ENCODE measurements at places on chromosomes 5 and 9.

GRCh38 chr9:92141144-92142129 lies 26.2 kb upstream of the SPTLC1 start:
- DNase-seq, result peak; percentile 26

DNA sequence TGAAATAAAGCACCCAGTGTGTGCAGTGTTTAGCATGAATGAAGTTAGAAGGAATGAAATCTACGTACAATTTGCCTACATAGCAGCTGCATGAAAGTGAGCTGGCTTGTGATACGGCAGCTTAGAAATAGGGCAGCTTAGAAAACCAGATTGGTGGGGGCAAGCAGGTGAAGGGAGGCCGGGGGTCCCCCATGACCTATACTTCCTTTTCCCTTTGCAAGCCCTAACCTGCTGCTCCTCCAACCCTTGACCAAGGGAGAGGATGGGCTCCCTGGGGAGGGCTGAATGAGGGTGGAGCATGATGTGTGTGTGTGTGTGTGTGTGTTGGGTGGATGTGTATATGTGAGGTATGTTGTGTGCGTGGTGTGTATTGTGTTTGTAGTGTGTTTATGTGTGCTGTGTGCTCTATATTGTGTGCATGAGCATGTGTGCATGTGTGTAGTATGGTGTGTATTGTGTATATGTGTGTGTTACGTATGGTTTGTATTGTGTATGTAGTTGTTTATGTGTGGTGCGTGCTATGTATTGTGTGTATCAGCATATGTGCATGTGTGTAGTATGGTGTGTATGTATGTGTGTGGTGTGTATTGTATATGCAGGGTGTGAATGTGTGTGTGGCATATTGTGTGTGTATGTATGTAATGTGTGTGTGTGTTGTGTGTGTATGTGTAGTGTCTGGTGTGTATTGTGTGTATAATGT lies 72.1 kb downstream of the TENT4A start:
- no peak for DNase-seq

DNA sequence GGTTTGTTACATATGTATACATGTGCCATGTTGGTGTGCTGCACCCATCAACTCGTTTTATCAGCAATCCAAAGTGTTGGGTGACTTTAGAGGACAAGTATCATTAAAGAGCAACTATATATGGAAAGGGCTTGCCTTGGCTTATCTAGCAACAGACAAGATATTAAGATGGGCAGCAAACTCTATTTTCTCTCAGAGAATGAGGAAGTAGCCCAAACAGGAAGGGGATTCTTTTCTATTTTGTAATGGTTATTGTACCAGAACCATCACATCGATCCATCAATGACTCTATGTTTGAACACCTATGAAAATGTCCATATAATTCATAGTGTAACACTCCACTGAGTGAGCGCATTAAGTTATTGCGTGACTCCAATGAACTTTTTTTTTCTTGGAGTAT lies 260.1 kb upstream of the SLC24A2 start:
- DNase-seq, result no peak

GRCh38 chr9:3401221-3401954 lies 124.4 kb downstream of the RFX3 start:
- no peak for DNase-seq

- DNase-seq, result no peak
Observed at GRCh38 chr5:82855893-82856550, 221.2 kb downstream of the TMEM167A start.

DNA sequence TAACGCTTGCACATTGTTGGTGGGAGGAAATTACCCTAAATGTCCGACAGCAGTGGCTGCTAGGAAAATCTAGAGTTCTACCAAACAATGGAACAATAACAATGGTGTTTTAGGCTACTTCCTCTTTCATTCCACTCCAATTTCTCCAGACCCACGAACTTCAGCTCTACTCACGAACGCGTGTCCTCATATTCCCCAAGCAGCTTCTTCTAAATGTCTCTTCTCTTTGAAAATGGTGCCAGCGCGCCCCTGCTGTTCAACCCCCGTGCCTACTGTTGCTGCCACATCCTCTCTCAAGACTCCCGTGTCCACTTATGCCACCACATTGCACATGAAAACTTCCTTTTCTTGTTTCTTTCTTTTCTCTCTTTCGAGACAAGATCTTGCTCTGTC lies 25.6 kb downstream of the OR2V2 start:
- no peak for DNase-seq

GRCh38 chr9:136395020-136395340 lies 5.0 kb downstream of the SNAPC4 start:
- no peak for DNase-seq

GRCh38 chr5:157365732-157366131 lies 94.3 kb upstream of the NIPAL4 start:
- no peak for DNase-seq

DNA sequence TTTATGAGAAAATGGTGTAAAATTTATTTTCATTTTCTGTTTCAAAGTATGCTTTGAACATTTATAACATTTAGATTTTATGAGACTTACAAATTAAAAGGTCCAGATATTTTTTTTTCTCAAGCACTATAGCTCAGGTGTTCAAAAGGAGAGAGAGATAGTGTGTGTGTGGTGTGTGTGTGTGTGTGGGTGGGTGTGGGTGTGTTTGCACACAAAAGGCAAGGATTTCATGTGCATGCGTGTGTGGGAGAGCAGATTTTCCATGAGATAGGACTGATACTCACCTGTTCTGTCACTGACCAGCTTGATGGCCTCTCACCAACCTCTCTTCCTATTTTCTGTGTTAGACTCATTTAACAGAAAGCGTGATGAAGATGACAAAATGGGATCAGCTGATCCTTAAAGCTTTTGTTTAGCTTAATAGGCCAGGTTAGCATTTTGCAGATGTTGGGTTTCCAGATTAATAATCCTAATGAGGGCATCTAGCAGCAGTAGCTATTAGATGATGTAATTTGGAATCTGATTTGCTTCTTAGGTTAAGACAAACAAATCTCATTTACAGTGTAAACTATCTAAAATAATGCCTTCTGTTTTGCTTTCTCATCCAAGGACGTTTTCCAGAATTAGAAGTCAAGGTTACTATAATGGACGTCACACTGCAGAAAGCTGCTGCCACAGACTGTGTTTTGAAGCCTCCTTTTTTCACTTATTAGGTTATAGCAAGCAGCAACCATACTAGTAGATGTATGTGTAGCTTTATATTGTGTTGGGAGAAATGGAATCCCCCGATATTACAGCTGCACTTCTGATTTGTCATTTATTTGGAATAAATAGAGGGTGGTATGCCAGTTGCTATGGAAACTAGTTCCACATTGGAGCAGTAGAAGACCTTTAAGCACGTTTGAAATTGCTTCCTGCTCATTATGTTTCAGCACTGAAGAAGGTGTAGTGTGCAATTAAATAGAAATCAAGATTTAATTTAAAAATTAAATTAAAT lies 355.6 kb downstream of the TAF11L14 start:
- no peak for DNase-seq

GRCh38 chr5:76473009-76473336 lies 69.9 kb downstream of the IQGAP2 start:
- no peak for DNase-seq

DNA sequence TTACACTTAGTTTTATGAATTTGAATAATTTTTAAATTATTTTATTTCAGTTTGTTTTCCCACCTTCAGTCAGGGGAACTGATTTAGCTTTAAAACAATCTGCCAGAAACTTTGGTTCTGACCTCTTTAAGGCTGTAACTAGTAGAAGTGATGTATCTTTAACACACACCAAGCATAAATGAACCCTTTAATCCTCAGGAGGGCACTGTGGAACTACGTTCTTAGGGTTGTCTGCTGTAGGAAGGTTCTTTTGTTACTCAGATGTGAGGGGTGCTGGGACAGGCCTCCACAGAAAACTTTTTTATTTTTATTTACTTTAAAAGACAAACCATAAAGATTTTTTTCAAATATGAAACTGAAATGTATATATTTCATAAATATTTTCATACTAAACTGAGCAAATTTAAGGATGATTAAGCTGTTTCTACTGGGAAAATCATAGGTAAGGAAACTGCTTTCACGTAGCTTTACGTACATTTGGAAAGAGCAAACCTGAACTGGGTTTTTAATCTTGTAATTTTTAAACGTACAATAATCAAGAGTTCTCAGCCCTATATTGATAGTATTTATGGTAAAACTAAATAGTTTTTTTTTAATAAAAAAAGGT lies 5.3 kb downstream of the KLF4 start:
- DNase-seq, result peak; percentile 55

- DNase-seq, result no peak
Observed at GRCh38 chr5:133777951-133778350, 165.6 kb upstream of the FSTL4 start.

DNA sequence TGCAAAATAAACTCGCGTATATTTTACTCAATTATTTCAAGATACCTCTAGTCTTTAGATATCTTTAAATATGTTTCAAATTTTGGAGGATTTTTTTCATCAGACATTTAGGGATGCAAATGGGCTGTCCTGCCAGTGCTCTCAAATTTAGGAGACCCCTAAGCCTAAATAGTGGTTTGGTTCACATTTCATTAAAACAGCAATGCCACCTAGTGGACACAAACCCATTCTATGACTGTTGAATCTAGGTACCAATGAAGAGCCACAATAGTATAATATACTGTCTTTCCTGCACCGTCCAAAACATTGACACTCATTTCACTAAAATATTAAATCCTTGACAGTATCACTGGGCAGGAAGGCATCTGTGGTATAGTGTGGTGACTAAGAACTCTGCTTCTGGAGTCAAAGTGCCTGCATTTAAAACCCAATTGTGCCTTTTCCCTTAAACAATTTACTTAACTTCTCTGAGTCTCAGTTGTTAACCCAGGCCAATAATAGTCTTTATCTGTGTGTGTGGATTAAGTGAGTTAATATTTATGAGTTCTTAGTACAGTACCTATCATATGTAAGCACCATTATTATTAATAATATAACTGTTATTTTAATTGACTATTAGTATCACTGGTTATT lies 148.0 kb downstream of the RORB start:
- peak; percentile 4 for DNase-seq

DNA sequence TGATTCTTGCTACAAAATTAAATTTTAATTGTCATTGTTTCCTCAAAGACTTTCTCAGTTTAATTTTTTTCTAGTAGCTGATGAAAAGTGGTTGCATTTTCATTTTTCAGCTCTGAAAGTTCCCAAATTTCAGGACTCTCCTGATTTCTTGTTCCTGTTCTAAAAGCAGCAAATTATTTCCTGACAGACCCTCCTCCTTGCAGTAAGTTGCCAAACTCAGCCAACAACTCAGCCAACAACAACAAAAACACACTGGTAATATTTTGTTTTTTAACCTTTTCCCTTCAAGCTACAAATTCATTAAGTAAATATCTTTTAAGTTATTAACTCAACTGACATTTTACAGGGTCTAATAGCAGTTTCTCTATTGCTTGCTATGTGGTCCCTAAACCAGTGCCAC lies 487.8 kb upstream of the NUDT12 start:
- DNase-seq, result no peak

GRCh38 chr5:137199201-137199600 lies 299.9 kb downstream of the SPOCK1 start:
- DNase-seq, result no peak

GRCh38 chr5:56026863-56027300 lies 32.1 kb upstream of the IL6ST start:
- DNase-seq, result peak; percentile 61

DNA sequence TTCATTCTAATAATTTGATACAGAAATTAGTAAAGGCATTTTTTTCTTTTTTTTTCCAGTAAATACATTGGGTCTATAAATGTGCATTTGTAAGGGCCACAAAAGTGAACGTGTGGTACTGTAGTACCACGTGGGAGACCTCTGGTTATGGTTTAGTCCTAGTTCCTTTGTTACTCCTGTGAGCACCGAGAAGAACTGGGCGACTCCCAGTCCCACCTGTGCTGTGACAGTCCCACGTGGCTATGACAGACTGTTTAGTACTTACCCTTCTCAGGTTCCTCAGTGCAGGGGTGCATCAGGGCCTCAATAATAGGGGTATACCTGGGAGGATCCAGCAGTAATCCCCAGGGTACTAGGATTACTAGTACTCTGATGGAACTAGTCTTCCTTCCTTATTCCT lies 49.3 kb downstream of the LRRC70 start:
- no peak for DNase-seq

DNA sequence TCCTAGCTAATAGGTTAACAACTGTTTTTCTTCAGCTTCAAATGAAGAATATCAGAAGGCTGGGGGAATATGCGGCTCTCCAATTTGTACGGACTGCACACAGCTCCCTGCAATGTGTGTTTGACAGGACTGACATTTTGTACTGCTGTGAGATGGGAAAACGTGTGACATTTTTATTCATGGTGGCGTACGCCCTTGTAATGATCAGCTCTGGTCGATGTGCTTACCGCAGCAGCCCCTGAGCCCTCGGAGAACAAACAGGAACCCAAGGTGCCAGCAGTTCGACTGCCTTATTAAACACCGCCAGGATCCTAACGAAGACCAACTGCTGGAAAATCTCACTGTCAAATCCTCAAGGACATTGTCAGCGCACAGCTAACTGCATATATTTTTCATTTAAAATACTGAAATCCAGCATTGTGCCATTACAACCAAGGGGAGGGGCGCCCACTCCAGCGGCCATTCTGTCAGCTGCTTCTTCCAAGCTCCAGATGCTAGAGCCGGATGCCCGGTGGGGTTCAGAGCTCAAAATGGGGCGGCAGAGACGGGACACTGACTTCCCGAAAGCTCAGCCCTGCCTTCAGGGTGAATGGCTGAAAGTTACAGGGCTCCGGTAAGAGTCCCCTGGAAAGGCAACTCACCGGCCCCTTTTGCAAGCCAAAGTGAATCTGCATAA lies 66.8 kb downstream of the CRB2 start:
- DNase-seq, result no peak

DNA sequence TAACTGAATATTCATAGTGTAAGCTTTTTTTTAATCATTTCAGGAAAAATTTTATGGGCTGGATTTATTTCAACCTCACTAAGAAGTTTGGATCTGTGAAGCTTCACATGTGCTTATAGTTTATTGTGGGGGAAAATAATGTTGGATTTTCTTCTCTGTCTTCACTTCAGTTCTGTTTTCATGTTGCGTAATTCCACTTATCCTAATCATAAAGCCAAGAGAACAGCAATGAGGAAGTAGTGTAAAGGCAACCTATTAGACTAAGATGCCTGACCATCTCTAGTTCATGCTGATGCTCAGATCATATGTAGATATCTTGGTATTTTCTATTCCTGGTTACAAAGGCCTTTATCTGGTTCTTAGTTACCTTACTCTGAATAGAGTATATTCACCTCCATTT lies 50.0 kb downstream of the CD180 start:
- DNase-seq, result no peak

- DNase-seq, result no peak
Observed at GRCh38 chr9:87657190-87657589, 68.7 kb upstream of the CTSL start.

DNA sequence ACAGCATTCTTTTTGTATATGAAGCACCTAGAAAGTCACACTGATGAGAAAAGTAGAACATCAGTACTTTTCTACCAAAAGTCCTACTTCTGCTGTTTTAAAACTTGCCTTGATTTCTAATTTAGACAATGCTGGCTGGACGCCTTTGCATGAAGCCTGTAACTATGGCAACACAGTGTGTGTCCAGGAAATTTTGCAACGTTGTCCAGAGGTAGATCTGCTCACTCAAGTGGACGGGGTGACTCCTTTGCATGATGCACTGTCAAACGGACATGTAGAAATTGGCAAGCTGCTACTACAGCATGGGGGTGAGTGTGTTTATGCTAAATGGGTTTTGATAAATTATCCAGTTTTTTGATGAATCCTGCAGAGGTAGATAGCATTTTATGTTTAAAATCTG lies 73.5 kb downstream of the SLF1 start:
- DNase-seq, result no peak
